ENCODE measurements at places on chromosomes 4 and X.

GRCh38 chr4:168574581-168575295, 77.9 kb downstream of the PALLD start:
- DNase-seq, result peak; percentile 55

DNA sequence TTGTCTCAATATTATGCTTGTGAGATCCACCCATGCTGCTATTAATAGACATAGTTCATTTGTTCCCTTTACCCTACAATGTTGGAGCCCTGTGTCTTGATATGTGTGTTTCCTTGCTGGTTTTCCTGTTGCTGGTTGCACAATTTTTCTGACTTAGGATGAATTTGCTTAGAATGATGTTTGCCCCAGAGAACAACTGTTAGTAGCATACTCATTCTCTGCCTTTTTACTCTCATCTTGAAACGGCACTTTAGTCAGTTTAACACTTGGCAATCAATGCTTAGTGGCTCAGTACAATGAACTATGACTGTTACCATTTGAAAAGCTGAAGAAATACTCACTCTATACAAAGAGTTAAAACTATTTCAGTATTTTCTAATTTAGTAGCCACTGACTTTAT, 158.8 kb upstream of the NDST4 start:
- DNase-seq, result no peak

GRCh38 chr4:2948895-2949781, 14.1 kb downstream of the NOP14 start:
- DNase-seq, result peak; percentile 30

DNA sequence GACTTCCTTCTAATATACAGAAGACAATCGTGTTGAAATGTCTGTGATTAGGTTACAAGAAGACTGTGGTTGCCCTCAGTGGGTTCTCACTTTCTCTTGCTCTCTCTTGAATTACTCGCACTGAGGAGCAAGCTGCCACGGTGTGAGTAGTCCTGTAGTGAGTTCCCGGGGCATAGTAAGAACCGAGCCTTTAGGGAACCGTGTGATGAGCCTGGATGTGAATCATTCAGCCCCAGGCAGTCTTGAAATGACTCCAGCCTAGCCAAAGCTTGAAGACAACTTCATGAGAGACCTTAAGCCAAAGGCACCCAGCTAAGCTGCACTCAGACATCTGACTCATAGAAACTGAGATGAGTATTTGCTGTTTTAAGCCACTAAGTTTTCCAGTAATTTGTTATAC, 292.7 kb downstream of the SPOCK3 start:
- peak; percentile 11 for DNase-seq

DNA sequence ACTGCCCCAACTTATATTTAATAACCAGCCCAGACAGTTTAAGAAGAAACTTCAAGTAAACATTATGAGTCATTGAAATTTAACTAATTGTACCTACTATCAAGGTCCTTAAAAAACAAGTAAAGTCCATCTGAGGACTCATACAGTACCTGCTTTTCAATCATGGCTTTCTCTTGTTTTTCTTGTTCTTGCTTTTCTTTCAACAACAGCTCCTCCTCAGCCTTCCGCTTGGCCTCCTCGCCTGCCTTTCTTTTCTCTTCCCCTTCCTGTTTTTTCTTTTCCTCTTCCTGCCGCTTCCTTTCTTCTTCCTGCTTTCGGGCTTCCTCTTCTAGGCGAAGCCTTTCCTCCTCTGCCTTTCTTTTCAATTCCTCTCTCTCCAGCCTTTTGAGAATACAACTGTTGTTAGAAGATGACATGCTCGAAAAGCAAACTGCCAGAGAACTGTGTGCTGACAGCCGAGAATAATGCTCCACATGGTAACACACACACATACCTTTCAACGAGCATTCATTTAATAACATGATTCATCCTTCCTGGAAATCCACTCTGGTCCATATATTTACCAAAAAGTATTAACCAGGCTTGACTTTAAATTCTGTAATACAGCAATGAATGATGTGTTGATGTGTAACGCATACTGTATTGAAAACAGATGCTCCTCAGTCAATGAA, 25.2 kb upstream of the BCLAF3 start:
- DNase-seq, result peak; percentile 75

GRCh38 chr4:59161249-59161648, 2038.9 kb upstream of the ADGRL3 start:
- no peak for DNase-seq

DNA sequence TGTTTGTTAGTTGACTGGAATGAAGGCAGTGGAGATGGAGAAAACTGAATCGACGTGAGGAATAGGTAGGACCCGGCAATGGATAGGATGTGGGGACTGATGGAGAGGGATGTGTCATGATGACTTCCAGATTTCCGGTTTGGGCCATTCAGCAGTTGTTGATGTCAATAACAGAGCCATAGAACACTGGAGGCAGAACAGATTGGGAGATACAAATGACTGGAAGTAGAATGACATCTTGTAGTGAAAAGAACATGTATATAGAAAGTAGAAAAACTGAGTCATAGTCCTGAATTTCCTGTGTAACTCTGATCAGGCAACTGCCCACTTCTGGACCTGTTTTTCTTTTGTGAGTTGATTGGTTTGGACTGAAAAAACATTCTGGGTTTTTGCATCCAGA, 24.5 kb downstream of the CETN2 start:
- DNase-seq, result no peak
